ENCODE measurements at places on chromosomes 12 and 14.

DNA sequence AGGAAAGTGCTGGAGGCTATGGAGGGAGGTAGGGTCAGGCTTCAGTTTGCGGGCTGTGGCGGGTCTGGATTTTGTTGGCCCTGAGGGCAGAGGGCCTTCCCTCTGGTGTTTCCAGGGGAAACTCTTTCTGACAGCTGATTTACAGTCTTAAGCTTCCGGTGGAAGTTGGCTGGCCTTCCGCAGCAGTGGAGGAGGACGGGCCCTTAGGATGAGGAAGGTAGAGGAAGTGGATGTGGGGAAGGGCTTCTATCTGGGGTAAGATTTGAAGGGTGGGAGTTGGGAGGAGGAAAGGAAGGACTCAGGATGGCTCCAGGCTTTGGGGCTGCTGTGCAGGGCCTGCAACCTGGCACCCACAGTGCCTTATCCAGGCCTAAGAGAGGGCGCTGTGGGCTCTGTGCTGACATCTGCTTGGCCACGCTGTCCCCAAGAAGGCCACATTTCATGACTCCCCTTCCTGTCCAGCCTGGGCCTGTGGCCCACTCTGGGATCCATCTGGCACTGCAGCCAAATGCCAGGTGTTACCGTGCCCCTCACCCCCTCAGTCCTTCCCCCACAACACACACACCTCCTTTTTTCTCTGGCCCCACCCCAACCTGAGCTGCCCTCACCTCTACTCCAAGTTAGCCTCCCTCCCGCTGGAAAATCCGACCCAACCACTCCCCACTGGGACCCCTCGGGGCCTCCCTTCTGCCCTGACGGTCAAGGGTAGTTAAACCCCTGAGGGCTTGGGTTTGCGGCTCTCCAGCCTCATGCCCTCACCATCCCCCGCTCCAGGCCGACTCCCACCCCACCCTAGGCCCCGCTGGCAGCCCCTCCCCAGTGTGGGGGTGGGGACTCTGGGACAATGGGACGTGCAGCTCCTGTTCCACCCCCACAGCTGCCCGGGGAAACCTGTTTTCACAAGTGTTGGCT, 7.7 kb upstream of the PPP1R13B start:
- DNase-seq: no peak

DNA sequence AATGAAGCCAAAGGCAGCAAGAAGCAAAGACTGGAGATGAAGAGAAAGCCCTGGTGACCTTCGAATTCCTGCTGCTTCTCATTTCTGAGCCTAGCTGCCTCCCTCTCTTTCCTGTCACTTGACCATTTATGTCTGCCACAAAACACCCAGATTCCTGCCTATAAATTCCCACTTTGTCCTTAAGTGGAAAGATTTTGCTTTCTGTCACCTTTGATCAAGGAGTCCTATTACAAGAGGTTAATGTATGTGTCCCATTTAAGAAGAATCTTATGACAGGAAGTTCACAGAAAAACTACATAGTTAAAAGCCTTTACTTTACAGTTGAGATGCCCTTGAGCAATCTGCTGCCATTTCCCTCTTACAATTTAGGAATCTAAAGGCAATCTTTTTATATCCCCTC, 155.7 kb downstream of the GALC start:
- DNase-seq: no peak

DNA sequence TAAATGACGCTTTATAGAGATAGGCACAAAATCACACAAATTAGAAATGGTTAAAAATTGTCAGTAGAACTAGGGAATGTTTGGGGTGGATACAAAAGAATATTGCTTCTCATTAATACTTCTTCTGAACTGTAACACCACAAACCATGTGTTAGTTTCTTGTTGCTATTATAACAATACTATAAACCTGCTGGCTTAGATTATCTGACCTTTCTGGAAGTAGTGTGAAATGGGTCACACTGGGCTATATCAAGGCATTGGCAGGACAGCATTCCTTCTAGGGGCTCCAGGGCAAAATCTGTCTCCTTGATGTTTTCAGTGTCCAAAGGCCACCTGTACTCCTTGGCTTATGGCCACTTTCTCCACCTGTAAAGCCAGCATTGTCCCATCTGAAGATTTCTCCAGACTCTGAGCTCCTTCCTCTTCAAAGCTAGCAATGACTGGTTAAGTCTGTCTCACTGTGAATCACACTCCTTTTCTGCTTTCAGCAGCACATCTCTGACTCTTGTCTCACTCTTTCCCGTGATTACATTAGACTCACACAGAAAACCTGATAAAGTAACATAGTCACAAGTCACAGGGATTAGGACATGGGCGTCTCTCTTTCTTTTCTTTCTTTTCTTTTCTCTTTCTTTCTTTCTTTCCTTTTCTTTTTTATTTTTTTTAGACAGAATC, 86.3 kb downstream of the SLC15A4 start:
- no peak for DNase-seq

- DNase-seq: no peak
These were observed 340.2 kb downstream of the MED13L start for GRCh38 chr12:115936997-115937916.

- no peak for DNase-seq
These were observed 120.8 kb downstream of the SAMD4A start for GRCh38 chr14:54687750-54688119.

DNA sequence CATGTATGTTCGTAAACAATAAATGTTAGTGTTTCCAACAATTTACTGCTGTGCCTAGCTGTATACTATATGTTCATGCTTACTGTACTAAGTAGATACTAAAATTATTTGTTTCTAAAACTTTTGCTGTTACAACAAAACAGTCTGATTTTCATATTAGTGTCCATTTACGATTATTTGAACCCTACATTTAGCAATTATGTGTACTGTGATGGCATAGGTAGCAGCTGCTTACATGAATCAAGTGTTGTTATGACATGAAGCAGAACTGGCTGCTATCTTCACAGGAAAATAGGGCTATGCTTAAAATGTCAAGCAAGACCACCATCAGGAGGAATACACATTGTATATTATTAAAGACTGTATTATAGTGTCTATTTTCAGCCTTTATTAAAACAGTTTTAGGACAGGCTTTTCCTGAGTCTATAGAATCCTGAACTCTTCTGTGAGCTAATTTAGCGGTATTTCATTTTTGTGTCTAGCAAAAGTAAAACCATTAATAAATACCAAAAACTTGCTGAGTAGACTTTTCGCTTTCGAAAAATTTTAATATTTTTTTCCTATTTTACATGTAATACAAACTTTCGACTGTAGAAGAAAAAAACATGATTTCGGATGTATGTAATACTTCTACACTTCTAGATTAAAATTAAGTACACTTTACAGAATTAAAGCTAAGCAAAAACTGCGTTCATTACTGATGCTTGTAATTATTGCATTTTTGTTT, 1.1 kb upstream of the WDR89 start:
- DNase-seq: no peak

GRCh38 chr14:74217672-74218448, 21.4 kb upstream of the VSX2 start:
- DNase-seq: peak; percentile 46

DNA sequence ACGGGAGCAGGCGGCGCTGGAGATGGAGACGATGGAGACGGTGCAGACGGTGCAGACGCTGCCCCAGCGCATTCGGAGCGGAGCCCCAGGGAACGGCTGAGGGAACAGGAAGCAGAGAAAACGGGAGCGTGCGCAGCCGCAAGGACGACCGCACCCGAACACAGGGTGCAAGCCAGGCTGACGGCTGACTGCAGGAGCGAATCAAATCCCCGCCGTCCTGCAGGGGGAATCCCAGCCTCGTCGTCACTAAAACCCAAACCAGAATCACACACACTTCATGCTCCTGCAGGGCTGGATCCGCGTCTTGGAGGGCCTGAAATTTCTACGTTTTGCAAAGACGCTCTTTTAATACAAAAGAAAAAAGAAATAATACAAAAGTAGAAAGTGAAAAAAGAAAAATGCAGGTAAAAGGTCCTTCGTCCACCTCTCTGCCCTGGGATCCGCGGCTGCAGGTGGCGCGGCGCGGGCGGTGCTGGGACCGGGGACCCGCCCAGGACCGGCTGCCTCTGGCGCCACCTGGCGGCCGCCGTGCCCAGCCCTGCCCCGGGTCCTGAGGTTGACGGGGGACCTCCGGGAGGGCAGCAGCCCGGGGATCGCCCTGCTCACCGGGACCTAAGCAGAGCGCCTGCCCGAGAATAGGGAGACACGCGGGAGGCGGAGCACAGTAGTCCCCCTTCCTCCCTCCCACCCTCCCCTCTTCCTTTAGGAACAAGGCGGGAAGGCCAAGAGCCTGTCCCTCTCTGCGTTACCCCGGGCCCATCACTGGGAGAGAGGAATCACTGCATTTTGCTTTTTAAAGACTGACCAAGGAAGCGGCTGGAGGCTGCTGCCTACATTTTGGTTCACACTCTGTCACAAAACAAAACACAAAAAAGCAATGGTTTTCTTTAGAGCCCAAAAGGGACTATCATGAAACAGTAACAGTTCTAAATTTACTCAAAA, 20.1 kb downstream of the STX2 start:
- DNase-seq: no peak

- no peak for DNase-seq
These were observed 67.8 kb downstream of the GALNT8 start for GRCh38 chr12:4787965-4788364.

GRCh38 chr14:58501214-58501816, 73.8 kb downstream of the KIAA0586 start:
- no peak for DNase-seq

DNA sequence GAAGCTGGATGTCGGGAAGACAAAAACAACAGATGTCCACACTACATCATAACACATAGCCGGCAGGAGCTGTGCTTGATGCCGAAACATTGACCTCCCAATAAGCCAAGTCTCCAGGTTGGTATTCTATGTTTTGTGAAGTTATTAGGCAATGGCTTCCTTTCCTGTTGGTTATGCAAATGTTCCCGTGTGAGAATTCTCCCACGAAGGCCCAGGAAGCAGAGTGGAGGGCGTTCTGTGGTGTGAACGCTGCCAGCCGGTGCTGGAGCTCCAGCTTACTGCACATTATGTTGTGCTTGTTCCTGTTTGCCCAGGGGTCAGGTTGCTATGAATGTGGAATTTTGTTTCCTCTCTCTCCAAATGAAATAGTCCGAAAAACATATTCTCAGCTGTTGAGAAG, 156.4 kb upstream of the HMGA2 start:
- no peak for DNase-seq

DNA sequence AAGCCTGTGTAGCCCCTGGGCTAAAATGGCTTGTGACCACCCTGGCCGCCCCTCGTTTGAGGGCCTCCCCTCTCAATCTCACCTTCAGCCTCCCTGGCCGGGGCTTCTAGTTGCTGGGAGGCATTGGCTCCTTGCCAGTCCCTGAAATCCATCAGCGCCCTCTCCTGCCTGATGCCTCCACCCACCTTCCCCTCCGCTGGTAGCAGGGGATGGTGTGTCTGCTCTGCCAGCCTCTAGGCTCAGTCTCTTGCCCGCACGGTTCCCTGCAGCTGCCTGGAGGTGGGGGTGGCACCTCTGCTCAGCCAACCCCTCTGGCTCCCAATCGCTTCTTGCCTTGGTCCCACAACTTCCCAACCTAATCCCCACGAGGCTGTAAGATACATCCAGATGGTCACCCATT, 167.9 kb downstream of the PHETA1 start:
- no peak for DNase-seq

DNA sequence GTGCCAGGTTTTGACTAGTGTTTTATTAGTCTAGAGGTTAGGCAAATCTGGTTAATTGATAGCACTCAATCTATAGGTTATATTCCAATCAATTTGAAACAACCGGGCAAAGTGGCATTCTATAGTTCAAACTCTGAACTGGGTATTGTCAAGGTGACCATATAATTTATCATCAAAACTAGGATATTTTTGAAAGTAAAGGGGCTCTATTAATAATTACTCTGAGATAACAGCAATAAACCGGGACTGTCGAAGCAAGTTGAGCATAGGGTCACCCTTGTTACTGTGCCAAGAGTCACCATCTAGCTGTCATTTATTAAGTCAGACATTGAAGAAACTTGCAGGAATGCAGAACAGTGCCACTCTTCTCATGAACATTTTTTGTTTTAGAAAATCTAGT, 321.2 kb downstream of the RAD51B start:
- no peak for DNase-seq

DNA sequence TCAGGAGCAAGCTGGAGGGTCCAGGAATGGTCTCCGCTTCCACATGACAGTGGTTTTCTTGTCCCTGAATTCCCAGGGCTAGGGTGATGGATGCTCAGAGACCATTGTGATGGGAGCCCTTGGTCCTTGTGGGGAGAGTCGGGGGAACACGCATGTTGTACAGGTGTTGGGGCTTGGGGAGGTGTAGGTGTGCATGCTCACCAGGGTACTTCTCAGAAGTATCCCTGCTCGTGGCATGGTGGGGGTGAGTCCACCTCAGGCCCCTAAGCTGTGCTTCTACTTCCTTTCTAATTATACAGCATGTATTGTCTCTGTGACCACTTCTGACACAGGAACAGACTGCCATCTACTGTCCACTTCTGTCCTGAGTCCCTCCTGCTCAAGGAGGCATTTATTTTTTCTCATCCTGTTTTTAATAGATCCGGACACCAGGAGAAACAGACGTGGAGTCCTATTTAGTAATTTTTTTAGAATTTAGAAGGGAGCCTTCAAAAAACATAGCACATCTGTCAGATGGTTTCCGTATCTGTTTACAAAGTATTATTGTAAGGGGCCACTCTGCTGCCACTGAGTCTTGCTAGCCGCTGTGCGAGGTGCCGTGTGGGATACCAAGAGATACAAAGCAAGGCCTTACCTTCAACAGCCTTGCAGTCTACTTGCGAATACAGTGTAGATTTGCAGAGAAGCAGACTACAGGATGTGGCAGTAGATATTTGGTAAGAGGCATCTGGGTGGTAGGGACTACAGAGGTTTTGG, 10.5 kb downstream of the NTF3 start:
- DNase-seq: no peak

- DNase-seq: peak; percentile 68
These were observed 54.0 kb downstream of the SLC38A1 start for GRCh38 chr12:46214668-46215436.

DNA sequence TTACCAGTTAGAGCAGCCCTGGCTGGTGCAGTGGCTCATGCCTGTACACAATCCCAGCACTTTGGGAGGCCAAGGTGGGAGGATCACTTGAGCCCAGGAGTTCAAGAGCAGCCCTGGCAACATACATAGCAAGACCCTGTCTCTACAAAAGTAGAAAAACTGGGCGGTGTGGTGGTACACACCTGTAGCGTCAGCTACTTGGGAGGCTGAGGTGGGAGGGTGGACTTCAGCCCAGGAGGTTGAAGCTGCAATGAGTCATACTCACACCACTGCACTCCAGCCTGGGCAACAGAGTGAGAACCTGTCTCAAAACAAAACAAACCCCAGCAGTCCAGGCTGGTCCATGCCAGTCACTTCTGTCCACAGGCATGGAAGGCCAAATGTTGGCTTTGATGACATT, 7.4 kb downstream of the COX14 start:
- DNase-seq: no peak

DNA sequence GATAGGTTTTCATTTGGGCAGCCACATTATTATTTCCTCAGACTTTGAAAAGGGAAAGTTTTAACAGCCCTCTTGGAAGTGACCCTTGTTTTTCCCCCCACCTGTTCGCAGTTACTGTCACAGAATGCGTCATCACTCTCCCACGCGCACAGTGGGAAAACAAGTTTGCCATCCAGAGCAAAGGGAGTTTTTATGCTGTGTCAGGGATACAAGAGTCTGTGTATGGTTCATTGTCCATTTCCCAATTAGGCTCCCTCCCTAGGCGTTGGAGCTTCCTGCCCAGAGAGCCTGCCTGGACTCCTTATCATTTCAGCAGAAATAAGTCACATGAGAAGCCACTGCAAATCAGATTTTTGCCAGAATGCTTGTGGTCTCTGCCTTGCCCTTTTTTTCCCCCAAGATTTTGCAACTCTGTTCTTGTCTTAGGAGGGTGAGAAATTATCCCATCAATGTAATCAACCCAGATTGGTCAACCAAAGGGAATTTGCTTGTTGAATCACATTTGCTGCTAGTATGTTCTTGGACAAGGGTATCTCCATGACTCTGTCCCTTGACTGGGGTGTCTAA, 104.1 kb downstream of the IGF1 start:
- DNase-seq: no peak
